ENCODE measurements at places on chromosomes 1 and 21.

DNA sequence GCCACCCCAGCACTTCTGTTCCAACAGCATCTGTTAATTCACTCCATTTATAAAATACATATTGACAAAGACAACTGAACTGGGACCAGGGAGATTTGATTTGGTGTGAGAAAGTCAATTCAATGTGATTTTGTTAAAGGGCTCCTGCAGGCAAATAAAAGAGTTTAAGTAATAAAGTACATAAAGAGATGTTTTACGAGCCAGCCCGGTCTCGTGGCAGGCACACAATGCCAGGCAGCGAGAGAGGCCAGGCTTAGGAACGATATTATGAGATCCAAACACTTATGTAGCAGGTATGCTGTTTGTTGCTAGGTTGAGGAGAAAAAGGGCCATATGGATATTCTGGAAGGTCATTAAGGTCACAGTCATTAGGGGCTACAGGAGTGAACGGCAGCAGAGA lies 227.1 kb downstream of the KCTD3 start:
- no peak for DNase-seq

DNA sequence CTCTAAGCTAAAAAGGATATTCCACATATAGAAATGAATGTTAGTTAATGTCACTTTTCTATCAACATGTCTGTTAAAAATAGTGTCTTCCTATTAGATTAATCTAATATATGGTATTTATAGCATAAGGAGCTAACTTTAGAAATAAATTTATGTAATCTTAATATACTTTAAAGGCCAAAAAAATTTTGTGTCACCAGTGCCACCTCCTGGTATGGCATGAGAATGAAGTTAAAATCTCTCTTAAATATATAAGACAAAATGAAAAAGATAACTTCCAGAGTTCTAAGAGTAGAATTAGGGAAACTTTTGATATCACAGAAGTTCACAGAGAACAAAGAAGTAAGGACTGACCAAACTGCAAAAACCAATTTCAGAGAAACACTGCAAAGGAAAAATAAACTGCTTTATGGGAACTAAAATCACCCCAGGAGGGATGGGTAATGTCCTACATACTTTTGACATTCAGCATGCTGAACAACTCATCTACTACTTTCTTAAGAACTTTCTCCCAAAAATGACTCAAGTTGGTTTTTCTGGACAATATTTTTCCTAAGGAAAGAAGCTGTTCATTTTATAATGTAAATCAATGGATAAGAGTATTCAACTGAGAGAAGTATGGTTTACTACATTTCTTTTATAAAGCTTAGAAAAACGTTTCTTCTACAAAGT lies 82.8 kb downstream of the TRIM33 start:
- DNase-seq, result no peak

DNA sequence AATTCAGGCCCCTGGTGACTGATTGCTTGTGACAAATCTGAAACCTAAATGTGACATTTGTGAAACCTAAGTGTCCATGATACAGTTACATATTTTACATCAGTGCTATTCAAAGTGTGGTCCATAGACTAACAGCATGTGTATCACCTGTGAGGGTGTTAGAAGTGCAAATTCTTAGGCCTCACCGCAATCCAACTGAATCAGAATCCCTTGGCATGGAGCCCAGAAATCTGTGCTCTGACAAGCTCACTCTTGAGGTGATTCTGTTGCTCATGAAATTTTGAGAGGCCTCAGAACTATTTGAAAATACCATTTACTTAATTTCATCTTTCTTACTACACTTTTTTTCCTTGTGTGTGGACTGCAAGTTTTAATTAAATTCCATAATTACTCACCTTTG lies 587.9 kb downstream of the ADGRL2 start:
- no peak for DNase-seq

DNA sequence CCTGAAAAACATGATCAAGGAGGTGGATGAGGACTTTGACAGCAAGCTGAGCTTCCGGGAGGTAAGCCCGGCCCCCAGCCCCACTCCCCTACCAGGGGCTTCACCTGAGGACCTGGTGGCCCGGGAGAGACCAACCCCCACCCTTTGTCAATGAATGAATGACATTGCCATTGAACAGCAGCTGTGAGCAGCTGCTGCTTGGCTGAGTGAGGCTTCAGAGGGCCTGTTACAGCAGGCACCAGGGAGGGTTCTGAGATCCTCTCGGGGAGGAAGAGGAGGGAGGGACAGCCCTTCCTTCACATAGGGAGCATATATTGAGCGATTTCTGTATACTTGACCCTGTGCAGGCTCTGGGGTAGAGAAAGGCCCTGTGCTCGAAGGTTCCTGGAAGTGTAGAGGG lies 12.3 kb upstream of the CTRC start:
- no peak for DNase-seq

- no peak for DNase-seq
Observed at GRCh38 chr1:224486801-224487583, 52.4 kb upstream of the WDR26 start.

DNA sequence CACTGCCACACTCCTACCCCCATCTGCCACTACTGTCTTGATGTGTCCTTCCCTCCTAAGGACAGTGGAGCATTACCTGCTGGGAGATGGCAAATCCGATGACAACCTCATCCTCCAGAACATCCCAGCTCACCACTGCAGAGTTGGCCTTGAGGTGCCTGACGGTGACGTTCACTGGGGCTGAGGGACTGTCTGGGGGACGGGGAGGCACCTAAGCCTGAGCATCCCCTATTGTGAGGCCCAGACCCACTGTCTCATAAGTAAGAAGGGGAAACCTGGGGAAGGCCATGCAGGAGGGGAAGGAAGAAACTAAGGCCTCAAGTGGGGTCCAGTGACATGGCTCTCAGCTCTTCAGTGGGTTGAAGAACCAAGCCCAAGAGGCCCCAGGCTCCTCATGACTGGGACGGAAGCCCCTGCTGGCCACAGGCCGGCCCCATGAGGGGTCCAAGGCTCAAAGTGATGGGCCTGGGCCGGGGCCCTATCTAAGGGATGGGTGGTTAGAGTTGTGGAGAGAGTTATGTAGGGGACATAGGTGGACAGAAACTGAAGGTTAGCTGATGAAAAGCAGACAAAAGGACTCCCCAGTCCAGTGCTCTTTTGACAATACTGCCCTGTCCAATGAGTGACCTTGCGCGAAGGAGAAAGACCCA lies 1.8 kb downstream of the FNDC5 start:
- no peak for DNase-seq

DNA sequence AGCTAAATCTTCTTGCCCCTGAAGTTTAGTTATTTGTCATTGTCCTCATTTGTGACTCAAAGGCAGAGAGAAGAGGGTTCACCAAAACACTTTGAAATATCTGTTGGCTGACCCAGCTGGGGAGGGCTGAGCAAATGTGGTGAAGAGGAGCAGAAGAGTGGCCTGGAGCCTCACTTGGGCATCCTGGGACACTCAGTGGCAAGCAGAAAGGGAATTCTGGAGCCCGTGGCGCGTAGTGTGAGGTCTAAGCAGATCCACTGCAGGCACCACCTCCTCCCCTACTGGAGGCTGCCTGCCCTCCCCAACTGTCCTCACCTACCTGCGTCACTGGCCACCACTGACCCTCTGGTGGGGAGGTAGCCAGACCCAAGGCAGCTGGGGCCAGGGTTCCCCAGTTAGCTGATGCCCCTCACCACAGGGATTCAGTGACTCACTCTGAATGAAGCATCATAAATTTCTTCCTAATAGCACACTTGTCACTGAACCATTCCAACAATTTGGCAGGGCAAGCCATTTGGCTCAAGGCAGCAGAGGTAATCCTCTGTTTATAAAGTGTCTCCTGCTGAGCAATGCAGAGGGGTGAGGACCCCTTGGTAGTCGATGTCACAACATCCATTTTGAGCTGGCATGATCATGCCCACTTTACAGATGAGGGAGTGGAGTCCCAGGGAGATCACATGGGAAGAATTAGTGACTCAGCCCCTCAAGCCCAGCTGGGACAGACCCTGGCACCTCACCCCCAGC lies 80.3 kb downstream of the NENF start:
- DNase-seq, result no peak
